Transverse colon (tissue), 4 donors: ENCODE measurements at places on chromosomes 6 and 20. TPM values are rescaled to one million over a fixed set of nuclear protein-coding genes. Genes with fewer than 3 reads are reported as not detected.

DNA sequence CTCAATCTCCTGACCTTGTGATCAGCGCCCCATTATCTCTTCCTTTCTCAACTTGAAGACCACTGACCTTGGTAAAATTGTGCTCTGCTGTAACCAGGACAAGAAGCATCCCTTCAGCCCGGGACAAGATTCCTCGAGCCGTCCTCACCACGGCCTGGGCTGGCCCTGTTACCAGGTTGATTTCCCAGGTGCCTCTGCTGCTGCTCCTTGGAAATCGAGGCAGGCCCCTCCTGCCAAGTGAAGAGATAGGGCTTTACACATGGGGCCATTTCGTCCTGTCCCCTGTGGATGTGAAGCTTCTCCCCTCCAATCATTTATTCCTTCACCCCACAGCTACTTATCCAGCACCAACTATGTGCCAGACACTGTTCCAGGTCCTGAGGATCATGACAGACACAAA, 21.5 kb downstream of the RAB44 start:
- peak; percentile 3 for DNase-seq

The HFE gene
- 6.7 TPM for total RNA-seq

DNA sequence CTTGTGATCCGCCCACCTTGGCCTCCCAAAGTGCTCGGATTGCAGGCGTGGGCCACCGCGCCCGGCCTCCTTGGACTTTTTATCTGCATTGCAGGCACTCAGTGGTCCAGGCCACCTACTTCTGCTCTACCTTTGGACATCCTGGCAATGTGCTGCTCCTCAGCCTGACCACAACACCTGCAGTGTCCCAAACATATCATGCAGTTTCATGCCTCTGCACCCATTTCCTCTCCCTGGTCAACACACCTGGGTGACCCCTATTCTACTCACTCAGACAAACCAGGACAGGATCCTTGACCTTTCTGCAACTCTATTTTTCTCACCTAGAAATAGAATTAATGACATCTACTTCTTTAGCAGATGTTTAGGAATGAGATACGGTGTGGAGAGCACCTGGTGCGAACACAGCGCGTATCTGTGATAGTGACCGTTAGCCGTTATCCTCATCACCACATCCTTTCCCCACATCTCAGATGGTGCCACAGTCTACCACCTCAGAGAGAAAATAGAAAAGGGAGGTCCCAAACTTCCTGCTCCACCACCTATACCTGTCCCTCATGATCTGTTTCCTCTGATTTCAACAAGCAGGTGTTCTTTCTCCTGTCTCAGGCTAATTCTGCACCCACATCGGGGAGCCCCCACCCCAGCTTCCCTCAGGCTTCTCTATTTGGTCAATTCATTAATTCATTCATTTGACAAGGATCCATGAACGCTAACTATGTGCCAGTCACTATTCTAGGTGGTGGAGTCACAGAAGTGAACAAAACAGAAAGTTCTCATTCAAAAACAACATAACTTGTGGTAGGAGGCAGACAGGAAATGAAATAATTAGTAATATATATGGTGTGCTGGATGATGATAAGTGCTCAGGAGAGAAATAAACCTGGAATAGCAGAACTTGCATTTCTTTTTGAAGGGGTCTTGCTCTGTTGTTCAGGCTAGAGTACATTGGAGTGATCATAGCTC, 4.3 kb upstream of the BTN3A2 start:
- peak; percentile 65 for DNase-seq

- DNase-seq: no peak
Observed at GRCh38 chr6:122363769-122364483, 35.5 kb upstream of the HSF2 start.

GRCh38 chr20:48697845-48698491, 129.8 kb downstream of the PREX1 start:
- DNase-seq: peak; percentile 51

The DNAAF9 gene
- 4.2 TPM for total RNA-seq

DNA sequence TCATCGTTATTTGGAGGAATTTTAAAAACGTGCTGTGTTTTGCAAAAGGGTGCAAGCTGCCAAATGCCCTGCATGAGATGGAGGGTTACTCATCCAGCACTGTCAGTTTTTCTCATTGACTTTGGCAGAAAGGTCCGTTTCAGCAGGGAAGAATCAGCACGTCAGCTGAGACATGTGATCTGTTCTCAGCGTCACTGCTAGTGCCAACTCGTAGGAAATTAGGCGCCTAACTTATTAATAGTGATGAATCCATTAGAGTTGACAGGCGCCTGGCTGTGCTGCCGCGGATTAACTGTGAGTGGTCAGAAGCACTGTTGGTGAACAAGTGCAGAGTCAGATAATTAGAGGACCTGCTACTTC, 175.5 kb upstream of the FOXQ1 start:
- DNase-seq: no peak

GRCh38 chr20:45503403-45503802, 12.0 kb downstream of the SPINT3 start:
- no peak for DNase-seq

- no peak for DNase-seq
Observed at GRCh38 chr20:42406826-42407225, 782.9 kb downstream of the PTPRT start.

- DNase-seq: no peak
Observed at GRCh38 chr6:158621694-158622544, 22.6 kb downstream of the DYNLT1 start.

GRCh38 chr6:98777762-98778161, 56.6 kb upstream of the POU3F2 start:
- no peak for DNase-seq

The SLX4IP gene
- 7.1 TPM for total RNA-seq

The FERMT1 gene
- 23.2 TPM for total RNA-seq

The SGK1 gene
- total RNA-seq: 46.2 TPM

GRCh38 chr6:387293-387741, 4.2 kb upstream of the IRF4 start:
- peak; percentile 4 for DNase-seq

DNA sequence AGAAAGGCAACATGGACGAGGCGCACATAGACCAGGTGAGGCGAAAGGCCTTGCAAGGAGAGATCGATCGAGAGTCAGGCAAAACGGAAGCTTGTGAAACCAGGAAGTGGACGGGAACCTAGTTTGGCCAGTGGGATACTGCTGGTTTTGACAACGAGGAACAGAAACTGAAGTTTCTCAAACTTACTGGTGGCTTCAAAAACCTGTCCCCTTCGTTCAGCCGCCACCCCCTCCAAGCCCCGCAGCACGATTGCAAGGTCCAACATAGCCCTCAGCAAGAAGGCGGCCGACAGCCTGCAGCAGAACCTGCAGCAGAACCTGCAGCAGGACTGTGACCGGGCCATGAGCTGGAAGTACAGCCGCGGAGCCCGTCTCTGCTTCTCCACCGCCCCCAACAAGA, 238.0 kb downstream of the KHDC1L start:
- DNase-seq: no peak

The GZF1 gene
- total RNA-seq: 7.2 TPM
